Muscle of leg (tissue), 16 donors: ENCODE measurements at places on chromosomes 6 and 20. TPM values are rescaled to one million over a fixed set of nuclear protein-coding genes. Genes with fewer than 3 reads are reported as not detected.

Gene VSX1
- not detected for total RNA-seq

Gene CD24
- total RNA-seq, result 19.0 TPM

Gene CGA
- 4.3 TPM for total RNA-seq

Gene BTN1A1
- 0.04 TPM for total RNA-seq

Gene TP53TG5
- not detected for total RNA-seq

Gene CFAP61
- total RNA-seq, result 0.71 TPM

Gene CTSZ
- total RNA-seq, result 48.1 TPM

Gene FAM162B
- 12.3 TPM for total RNA-seq

DNA sequence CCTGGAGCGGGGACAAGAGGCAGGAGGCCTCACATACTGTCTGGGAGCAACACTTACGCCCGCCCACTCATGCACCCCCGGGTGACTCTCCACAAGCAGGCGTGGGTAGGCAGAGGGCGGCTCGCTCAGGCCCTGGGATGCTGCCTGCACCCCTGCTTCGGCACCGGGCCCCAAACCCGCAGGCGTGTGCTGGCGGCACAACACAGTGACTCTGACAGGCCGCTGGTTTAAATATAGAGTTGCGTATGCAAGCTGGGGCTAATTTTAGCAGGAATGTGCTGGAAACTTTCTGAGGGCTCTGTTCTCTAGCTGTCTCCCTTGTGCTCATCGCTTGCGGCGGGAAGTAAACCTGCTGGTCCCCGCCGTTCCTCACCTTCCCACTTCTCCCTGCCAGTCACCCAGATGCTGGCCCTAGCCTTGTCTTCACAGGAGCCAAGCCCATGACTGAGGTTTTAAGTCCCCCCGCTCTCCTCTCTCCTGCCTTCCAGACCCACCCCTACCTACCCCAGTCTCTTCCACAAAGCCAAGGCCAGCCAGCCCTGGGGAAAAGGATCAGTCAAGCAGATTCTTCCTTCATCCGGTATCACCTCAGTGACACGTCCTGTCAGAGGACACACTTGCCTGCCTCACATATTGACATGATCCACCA, 94.5 kb upstream of the FOXP4 start:
- no peak overlapping the region for H3K4me3 ChIP-seq
- peak overlapping the region; percentile 87 for H3K27ac ChIP-seq
- H3K4me1 ChIP-seq, result peaks cover 53% of the 10 kb centered on the region
- no peaks in the 10 kb centered on the region for H3K36me3 ChIP-seq
- peaks cover 5% of the 10 kb centered on the region for H3K27me3 ChIP-seq

- no peaks in the 10 kb centered on the region for H3K36me3 ChIP-seq
- no peak overlapping the region for H3K4me3 ChIP-seq
- no peak for DNase-seq
- H3K4me1 ChIP-seq, result no peaks in the 10 kb centered on the region
These were observed 123.4 kb downstream of the FLRT3 start for GRCh38 chr20:14214046-14214445.

GRCh38 chr6:42150254-42150653, 7.8 kb upstream of the C6orf132 start:
- no peaks in the 10 kb centered on the region for H3K36me3 ChIP-seq
- no peak overlapping the region for H3K27ac ChIP-seq
- H3K4me3 ChIP-seq, result no peak overlapping the region
- H3K4me1 ChIP-seq, result no peaks in the 10 kb centered on the region
- DNase-seq, result no peak

GRCh38 chr6:108650325-108650724, 89.6 kb downstream of the FOXO3 start:
- no peak overlapping the region for H3K27ac ChIP-seq
- H3K4me1 ChIP-seq, result peaks cover 39% of the 10 kb centered on the region
- H3K36me3 ChIP-seq, result no peaks in the 10 kb centered on the region
- no peak for DNase-seq

DNA sequence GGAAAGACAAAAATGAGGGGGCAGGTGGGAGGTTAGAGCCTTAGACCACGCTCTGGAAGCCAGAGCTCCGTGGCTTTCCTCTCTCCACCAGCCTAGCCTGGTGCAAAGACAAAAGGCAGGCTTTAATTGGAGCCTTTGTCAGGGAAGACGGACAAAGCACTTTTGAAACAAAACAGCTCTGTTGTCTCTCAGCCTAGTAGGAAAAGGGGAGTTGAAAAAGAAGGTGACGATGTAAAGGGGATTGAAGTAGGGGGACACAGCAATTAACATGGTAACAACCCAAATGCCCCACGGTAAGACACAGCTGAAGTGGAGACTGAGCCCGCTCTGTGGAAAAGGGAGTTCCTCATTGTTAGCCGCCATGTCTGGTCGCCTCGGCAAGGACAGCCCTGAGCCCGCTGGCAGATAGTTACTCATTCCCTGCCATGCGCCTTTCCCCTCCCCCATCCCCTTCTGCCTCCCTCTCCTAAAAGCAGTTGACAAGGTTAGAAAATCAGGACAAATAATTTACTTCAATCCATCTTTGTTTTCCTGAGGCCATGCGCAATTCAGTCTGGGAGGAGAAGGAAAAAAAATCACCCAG, 93.0 kb downstream of the TCP11 start:
- peaks cover 67% of the 10 kb centered on the region for H3K4me1 ChIP-seq
- H3K36me3 ChIP-seq, result peaks cover 7% of the 10 kb centered on the region
- H3K4me3 ChIP-seq, result no peak overlapping the region
- no peaks in the 10 kb centered on the region for H3K27me3 ChIP-seq
- peak; percentile 41 for DNase-seq
- peak overlapping the region; percentile 87 for H3K27ac ChIP-seq

DNA sequence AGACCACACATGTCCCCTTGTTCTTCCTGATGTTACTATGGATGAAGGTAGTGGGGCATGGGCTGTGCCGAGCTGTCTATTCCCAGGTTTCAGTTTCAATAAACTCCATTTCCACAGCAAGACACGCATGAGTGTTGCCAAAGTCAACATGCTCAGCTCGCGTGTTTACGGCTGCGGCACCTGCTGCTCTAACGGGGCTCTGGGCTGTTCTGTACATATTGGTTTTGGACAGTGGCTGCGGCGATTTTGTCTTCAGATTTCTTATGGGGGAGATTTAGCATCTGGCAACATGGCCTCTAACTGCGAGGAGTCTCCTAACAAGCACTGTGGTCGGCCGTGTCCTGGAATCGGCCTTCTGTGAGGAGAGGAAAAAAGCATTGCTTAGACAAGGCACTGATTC, 58.6 kb downstream of the TMEM242 start:
- H3K4me1 ChIP-seq, result peaks cover 27% of the 10 kb centered on the region
- no peak for DNase-seq
- H3K27me3 ChIP-seq, result no peaks in the 10 kb centered on the region
- no peak overlapping the region for H3K27ac ChIP-seq
- no peaks in the 10 kb centered on the region for H3K36me3 ChIP-seq

- no peaks in the 10 kb centered on the region for H3K27me3 ChIP-seq
- no peak overlapping the region for H3K27ac ChIP-seq
- no peak overlapping the region for H3K4me3 ChIP-seq
These were observed 38.9 kb upstream of the TGM2 start for GRCh38 chr20:38203981-38204357.

DNA sequence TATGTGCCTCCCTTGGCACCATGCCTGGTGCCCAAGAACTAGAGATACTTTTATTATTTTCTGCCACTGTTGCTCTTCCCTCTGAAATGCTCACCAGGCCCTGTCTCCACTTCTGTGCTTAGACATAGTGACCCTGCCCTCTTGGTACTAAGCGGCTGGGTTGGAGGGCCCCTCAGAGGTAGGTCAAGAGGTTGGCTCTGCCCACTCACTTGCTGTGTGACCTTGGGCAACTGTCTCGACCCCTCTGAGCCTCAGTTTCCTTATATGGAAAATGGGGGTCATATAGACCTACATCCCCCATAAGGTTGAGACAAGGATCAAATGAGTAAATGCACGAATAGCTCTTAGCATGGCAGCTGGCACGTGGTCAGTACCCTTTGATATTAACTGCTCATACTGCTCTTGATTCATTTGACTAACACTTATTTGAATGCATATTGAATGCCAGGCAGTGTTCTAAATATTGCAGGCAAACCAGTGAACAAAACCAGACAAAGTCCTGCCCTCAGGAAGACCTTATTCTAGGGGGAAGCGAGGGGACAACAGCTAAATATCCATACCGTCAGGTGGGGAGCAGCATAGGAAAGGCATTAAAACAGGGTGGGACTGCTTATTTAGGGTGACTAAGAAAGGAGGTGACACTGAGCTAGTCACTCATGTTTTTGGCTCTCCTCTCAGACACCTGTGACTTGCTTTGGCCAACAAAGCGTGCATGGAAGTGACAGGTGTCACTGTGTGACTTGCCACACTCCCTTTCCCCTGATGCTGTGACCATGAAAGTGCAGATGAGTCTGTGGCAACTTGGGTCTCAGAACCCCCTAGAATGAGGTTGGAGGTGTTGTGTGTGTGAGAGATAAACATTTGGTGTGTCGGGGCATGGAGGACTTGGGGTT, 14.3 kb upstream of the SPO11 start:
- peaks cover 17% of the 10 kb centered on the region for H3K27me3 ChIP-seq
- no peaks in the 10 kb centered on the region for H3K36me3 ChIP-seq
- DNase-seq, result no peak
- H3K4me1 ChIP-seq, result peaks cover 4% of the 10 kb centered on the region

- peak; percentile 18 for DNase-seq
- no peaks in the 10 kb centered on the region for H3K27me3 ChIP-seq
- no peak overlapping the region for H3K27ac ChIP-seq
- H3K4me1 ChIP-seq, result peaks cover 7% of the 10 kb centered on the region
- no peak overlapping the region for H3K4me3 ChIP-seq
These were observed 90.7 kb upstream of the POPDC3 start for GRCh38 chr6:105270511-105270910.

DNA sequence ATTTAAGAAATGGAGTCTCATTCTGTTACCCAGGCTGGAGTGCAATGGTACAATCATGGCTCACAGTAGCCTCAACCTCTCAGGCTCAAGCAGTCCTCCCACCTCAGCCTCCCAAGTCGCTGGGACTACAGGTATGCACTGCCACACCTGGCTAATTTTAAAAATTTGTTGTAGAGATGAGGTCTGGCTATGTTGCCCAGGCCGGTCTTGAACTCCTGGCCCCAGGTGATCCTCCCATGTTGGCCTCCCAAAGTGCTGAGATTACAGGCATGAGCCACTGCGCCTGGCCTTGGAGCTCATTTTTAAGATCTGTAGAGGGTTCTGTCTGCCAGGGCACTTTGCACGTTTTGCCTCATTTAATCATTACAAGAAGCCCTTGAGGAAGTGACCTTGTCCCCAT, 17.5 kb downstream of the ZC3H12D start:
- H3K27ac ChIP-seq, result no peak overlapping the region
- H3K4me1 ChIP-seq, result peaks cover 2% of the 10 kb centered on the region
- no peaks in the 10 kb centered on the region for H3K36me3 ChIP-seq
- H3K27me3 ChIP-seq, result peaks cover 5% of the 10 kb centered on the region
- DNase-seq, result no peak

DNA sequence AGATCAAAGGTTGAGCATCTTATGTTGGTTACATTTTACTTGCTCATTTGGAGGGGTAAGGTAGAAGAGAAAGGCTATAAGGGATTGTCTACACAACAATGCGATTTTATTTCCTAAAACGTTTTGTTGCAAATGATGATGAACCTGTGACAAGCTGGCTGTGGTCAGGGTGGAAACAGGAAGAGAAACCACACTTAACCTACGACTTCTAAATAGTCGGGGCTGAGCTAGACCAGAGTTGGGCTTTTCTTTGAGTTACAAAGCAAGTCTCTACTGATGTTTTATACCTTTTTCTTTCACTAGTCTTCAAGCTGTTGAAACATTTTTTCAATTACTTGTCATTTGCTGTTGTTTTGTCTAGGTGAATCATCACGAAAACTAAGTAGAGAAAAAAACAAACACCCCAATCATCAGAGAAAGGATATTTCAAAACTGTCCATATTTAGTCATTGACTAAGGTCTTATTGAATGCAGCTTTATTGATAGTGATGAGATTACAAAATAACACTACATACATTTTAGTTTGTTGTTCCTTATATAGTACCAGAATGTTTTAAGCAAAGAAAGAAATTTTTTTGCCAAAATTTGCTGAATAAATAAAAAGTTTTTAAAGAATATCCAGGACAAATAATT, 18.0 kb downstream of the KLHL31 start:
- peak; percentile 57 for DNase-seq
- H3K4me1 ChIP-seq, result peaks cover 15% of the 10 kb centered on the region
- H3K4me3 ChIP-seq, result no peak overlapping the region
- H3K27ac ChIP-seq, result no peak overlapping the region

DNA sequence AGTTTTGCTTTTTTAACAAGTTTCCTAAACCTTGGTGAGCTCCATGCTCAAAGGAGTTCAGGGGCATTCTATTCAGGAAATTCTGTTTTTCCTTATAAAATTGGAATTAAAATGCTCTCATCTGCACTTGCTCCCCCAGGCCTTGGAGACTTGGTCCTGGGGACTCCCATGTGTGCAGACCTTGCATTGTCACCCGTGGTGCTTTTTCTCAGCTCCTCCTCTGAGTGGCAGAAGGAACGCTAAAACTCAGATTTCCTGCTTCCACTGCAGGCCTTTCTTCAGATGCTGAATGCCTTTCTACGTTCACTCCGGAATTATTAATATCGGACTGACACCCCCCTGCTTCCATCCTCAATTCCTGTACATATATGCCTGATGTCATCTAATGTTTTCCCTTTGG, 248.7 kb upstream of the RREB1 start:
- no peaks in the 10 kb centered on the region for H3K36me3 ChIP-seq
- H3K4me1 ChIP-seq, result peaks cover 11% of the 10 kb centered on the region
- no peak overlapping the region for H3K4me3 ChIP-seq
- no peak overlapping the region for H3K27ac ChIP-seq
- H3K27me3 ChIP-seq, result no peaks in the 10 kb centered on the region

DNA sequence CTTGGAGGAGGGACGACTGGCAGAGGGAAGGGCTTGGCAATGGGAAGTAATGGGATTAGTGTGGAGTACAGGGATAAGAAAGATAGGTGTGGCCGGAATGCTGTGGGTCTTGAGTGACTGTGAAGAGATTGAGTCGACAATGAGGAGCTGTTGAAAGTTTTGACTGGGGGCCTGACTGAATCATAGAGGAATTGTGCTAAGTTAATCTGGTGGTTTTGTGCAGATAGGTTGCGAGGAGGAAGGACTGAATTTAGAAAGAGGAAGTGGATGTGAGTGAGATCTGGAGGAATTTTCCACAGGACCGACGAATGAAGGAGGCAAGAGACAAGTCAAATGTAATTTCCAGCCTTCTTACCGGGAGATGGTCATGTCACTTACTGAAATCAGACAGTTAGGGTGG, 143.9 kb upstream of the RALGAPA2 start:
- H3K36me3 ChIP-seq, result no peaks in the 10 kb centered on the region
- H3K27ac ChIP-seq, result no peak overlapping the region
- peaks cover 14% of the 10 kb centered on the region for H3K27me3 ChIP-seq
- H3K4me3 ChIP-seq, result no peak overlapping the region

- H3K4me1 ChIP-seq, result peaks cover 8% of the 10 kb centered on the region
- peaks cover 5% of the 10 kb centered on the region for H3K27me3 ChIP-seq
- H3K4me3 ChIP-seq, result no peak overlapping the region
- no peak for DNase-seq
These were observed 134.3 kb upstream of the CDH4 start for GRCh38 chr20:61117725-61118124.
